Mesothelial cell of epicardium (in vitro differentiated cells): ENCODE measurements at places on chromosomes 6 and 20. TPM values are rescaled to one million over a fixed set of nuclear protein-coding genes. Genes with fewer than 3 reads are reported as not detected.

DNA sequence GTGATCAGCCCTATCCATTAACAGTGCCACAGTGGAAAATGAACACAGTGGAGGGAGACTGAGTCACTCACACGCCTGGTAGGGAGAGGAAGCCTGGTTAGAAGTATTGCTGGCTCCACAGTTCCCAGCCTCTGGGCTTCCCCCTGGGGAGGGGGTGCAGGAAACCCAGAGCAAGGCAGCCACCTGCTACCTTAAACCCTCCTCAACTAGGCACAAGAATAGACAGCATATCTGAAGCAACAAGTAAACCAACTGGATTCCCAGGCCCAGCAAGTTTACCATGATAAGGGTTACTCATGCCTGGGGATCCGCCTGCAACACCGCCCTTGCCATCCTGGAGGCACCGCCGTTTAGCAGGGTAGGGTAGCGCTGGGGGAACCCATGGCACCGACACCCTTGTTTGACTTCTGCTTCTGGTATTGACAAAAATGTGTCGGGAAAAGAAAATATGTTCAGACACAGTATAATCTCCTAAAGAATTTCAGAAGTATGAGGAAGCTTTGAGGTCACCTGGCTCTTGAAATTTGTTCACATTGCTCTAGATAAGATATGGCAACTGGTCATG lies 38.3 kb downstream of the SLC22A23 start:
- no peaks in the 10 kb centered on the region for H3K36me3 ChIP-seq
- DNase-seq: no peak
- H3K4me3 ChIP-seq: no peak overlapping the region
- peaks cover 56% of the 10 kb centered on the region for H3K4me1 ChIP-seq
- no peak overlapping the region for H3K27ac ChIP-seq

GFRA4 gene
- total RNA-seq: not detected in 3 replicates

ADAM33 gene
- total RNA-seq: 83.0 to 91.1 TPM (median 87.4 TPM) in 3 replicates

PARD6B gene
- 52.2 to 59.5 TPM (median 53.0 TPM) in 3 replicates for total RNA-seq

RSPO3 gene
- total RNA-seq: 26.3 to 31.1 TPM (median 30.1 TPM) in 3 replicates

GRCh38 chr6:143980921-143981320 lies 27.1 kb downstream of the PLAGL1 start:
- H3K27me3 ChIP-seq: no peaks in the 10 kb centered on the region
- H3K4me1 ChIP-seq: peaks cover 10% of the 10 kb centered on the region
- no peak overlapping the region for H3K4me3 ChIP-seq
- peaks cover 5% of the 10 kb centered on the region for H3K36me3 ChIP-seq
- no peak overlapping the region for H3K27ac ChIP-seq

GRCh38 chr6:150418827-150419594 lies 50.2 kb downstream of the IYD start:
- H3K4me1 ChIP-seq: peaks cover 24% of the 10 kb centered on the region
- peak; percentile 42 for DNase-seq
- H3K27ac ChIP-seq: peak overlapping the region; percentile 84
- no peaks in the 10 kb centered on the region for H3K36me3 ChIP-seq

REM1 gene
- not detected in 3 replicates for total RNA-seq

GRCh38 chr6:24100770-24101155 lies 25.3 kb upstream of the NRSN1 start:
- H3K27me3 ChIP-seq: peaks cover 37% of the 10 kb centered on the region
- H3K4me3 ChIP-seq: no peak overlapping the region
- no peaks in the 10 kb centered on the region for H3K36me3 ChIP-seq
- no peak for DNase-seq

GRCh38 chr6:46882645-46883044 lies 39.1 kb downstream of the ADGRF5 start:
- no peak for DNase-seq
- H3K4me1 ChIP-seq: no peaks in the 10 kb centered on the region
- H3K4me3 ChIP-seq: no peak overlapping the region
- H3K27ac ChIP-seq: no peak overlapping the region

CRISP2 gene
- total RNA-seq: not detected in 3 replicates

DNA sequence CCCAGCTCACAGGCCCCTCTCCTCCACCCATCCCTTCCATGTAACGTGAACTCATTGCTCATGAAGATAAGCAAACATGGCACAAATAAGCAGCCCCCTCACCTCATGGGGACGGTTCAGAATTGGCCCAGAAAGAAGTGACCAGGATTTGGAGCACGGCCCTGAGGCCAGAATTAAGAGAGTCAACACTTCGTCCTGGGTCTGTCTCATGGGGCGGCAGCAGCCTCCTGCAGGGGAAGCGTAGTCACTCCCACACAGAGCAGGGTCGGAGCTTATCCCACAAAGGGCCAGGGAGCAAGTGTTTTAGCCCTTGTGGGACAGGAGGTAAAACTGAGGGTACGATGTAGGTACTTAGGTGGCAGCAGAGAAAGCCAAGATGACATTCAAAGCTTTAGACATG lies 28.6 kb upstream of the DACT2 start:
- H3K27me3 ChIP-seq: peaks cover 45% of the 10 kb centered on the region
- DNase-seq: no peak
- no peak overlapping the region for H3K27ac ChIP-seq
- no peak overlapping the region for H3K4me3 ChIP-seq

FBXO5 gene
- 16.6 to 17.7 TPM (median 17.1 TPM) in 3 replicates for total RNA-seq

DNA sequence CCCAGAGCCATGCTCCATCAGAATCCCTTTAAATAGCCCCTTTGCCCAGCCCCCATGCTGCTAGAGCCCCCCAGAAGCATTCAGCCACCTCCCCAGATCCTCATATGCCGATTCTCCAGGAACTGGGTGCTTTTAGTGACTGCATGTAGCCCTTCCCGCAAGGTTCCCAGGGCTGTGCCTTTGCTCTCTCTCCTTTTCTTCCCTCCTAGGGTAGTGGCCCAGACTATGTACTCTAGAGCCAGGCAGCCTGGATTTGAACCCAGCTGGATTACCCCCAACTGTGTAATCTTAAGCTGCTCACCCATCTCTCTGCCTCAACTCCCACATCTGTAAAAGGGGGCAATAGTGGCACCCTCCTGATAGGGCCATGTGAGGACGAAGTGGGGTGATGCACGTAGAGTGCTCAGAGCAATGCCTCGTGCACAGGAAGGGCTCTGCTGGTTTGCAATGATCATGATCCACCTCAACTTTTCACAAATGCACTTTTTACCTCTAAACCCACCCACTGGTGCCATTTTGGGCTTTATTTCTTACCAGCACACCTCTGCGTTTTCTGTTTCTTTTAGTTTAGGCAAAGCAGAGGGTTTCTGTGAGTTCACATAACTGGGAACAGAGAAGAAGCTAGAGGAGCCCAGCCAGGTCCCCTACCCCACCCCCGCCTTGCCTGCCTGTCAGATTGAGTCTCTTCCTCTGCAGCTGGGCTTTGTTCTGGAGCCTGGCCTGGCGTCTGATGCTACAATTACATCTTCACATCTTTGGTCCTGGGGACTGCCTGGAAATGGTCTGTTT lies 396.5 kb downstream of the RNGTT start:
- H3K27ac ChIP-seq: no peak overlapping the region
- H3K4me3 ChIP-seq: no peak overlapping the region
- no peaks in the 10 kb centered on the region for H3K4me1 ChIP-seq
- no peak for DNase-seq
- peaks cover 2% of the 10 kb centered on the region for H3K27me3 ChIP-seq

SSTR4 gene
- total RNA-seq: not detected in 3 replicates

- no peaks in the 10 kb centered on the region for H3K36me3 ChIP-seq
- H3K4me1 ChIP-seq: peaks cover 37% of the 10 kb centered on the region
- DNase-seq: no peak
Observed at GRCh38 chr6:163751032-163751525, 336.6 kb downstream of the QKI start.

- H3K27ac ChIP-seq: no peak overlapping the region
- H3K4me3 ChIP-seq: no peak overlapping the region
- H3K36me3 ChIP-seq: no peaks in the 10 kb centered on the region
- peaks cover 10% of the 10 kb centered on the region for H3K4me1 ChIP-seq
- peaks cover 2% of the 10 kb centered on the region for H3K27me3 ChIP-seq
Observed at GRCh38 chr6:119112812-119113530, 34.5 kb upstream of the FAM184A start.

GRCh38 chr6:53476964-53477363 lies 67.9 kb downstream of the GCLC start:
- no peak overlapping the region for H3K4me3 ChIP-seq
- H3K36me3 ChIP-seq: no peaks in the 10 kb centered on the region
- no peaks in the 10 kb centered on the region for H3K27me3 ChIP-seq
- no peak for DNase-seq
- H3K27ac ChIP-seq: no peak overlapping the region

DNA sequence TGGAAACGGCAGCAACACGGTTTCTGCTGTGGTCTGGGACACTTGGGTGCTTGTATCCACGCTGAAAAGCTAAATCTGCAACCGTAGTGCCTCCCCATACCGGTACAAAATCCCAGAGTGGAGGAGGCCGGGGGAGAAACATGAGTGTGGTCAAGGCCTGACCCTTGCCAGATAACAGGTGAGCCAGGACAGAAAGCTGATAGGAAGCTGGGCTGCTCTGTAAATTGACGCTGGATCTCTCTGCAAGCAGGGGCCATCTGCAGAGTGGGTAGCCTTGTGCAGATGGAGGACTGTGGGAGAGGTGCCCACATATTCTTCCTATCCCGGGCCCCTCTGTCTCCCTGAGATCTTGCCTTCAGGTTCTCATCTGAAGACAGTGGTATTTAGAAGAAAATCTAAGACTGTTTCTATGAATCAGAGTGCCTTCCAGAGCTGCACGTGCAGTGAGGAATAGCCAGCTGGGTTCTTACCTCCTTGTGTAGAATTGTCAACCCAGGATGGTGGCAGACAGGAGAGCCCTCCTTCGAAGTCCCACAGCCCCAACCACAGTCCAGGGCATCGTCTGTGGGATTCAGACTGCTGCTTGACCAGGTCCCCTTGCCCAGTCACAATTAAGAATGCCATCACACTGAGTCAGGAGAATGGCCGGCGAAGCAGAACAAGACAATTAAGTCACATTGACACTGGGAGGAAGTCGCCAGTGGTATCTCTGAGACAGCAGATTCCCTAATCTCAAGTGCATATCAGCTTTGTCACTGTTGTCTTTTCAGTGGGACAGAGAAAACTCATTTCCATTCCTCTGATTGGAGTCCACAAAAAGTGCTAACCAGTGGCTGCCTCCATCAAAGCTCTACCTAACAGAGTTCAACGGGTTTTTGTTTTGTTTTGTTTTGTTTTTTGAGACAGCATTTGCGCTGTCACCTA lies 100.0 kb upstream of the RIPOR2 start:
- no peaks in the 10 kb centered on the region for H3K36me3 ChIP-seq
- H3K27me3 ChIP-seq: no peaks in the 10 kb centered on the region
- DNase-seq: no peak

TUBB2B gene
- 110 to 121 TPM (median 114 TPM) in 3 replicates for total RNA-seq

SLC22A3 gene
- total RNA-seq: 1.2 to 1.3 TPM (median 1.2 TPM) in 3 replicates

GRCh38 chr20:39812116-39812515 lies 850.0 kb downstream of the DHX35 start:
- no peak overlapping the region for H3K4me3 ChIP-seq
- no peak for DNase-seq
- H3K36me3 ChIP-seq: no peaks in the 10 kb centered on the region
- no peaks in the 10 kb centered on the region for H3K27me3 ChIP-seq
- H3K27ac ChIP-seq: no peak overlapping the region

- peaks cover 23% of the 10 kb centered on the region for H3K36me3 ChIP-seq
- no peak overlapping the region for H3K27ac ChIP-seq
- no peak for DNase-seq
- H3K27me3 ChIP-seq: no peaks in the 10 kb centered on the region
- H3K4me1 ChIP-seq: peaks cover 15% of the 10 kb centered on the region
Observed at GRCh38 chr6:158050955-158051354, 69.3 kb downstream of the SYNJ2 start.

GRCh38 chr6:81896525-81897503 lies 144.3 kb upstream of the TENT5A start:
- no peaks in the 10 kb centered on the region for H3K36me3 ChIP-seq
- H3K4me3 ChIP-seq: no peak overlapping the region
- H3K27me3 ChIP-seq: no peaks in the 10 kb centered on the region
- DNase-seq: no peak
- H3K27ac ChIP-seq: no peak overlapping the region

LHFPL5 gene
- not detected in 3 replicates for total RNA-seq

DNA sequence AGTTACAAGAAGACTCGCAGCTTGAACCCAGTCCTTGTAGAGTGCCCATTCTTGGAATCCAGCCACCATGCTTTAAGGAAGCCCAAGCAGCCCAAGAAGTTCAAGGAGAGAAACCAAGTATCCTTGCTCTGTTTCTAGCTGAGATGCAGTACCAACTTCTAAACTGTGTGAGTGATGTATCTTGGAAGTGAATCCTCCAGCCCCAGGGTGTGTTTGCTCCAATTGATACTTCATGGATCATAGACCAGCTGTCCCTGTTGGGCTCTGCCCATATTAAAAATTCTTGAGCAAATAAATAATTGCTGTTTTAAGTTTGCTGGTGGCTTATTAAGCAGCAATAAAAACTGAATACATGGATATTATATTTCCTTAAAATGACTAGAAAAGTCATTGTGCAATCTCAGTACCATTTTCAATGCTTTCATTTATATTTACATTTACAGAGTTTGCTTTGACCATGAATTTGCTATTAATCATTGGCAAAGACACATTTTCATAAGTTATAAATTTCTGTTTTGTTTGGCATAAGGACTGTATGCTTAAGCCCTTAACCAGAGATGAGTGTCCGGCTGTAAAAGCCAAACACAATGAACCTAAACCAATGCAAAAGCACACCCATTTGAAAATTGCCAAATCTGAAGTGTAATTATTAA lies 9.2 kb downstream of the SPTLC3 start:
- no peaks in the 10 kb centered on the region for H3K27me3 ChIP-seq
- no peak overlapping the region for H3K4me3 ChIP-seq
- H3K36me3 ChIP-seq: peaks cover 56% of the 10 kb centered on the region
- peaks cover 18% of the 10 kb centered on the region for H3K4me1 ChIP-seq

DNA sequence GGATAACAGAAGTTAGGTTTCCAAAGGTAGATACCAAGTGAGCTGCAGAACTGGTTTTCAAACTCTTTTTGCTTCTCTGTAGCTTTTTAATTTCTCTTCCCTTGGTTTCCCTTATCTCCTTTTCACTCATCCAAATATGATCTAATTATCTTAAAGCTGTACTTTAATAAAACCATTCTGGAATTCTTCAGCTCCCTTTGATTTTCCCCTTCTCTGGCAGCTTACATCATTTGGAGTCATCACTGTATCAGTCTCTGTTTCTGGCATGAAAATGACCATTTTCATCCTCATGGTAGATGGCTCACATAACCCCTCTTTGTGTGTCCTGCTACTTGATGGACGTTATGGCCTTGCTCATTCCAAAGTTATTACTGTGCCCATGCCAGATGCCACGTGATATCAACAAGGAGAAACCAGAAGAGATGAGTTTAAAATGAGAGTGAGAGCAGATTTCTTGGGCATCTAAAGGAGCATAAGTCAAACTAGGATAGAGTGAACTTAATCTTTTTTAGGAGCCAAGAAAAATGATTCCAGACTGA lies 620.2 kb downstream of the QKI start:
- H3K27ac ChIP-seq: no peak overlapping the region
- H3K4me3 ChIP-seq: no peak overlapping the region
- H3K4me1 ChIP-seq: peaks cover 3% of the 10 kb centered on the region
- H3K27me3 ChIP-seq: no peaks in the 10 kb centered on the region

MEI4 gene
- 1.2 to 1.5 TPM (median 1.3 TPM) in 3 replicates for total RNA-seq

HTR1E gene
- 0.58 to 0.90 TPM (median 0.82 TPM) in 3 replicates for total RNA-seq
